ENCODE measurements at places on chromosomes 6 and 20.

DNA sequence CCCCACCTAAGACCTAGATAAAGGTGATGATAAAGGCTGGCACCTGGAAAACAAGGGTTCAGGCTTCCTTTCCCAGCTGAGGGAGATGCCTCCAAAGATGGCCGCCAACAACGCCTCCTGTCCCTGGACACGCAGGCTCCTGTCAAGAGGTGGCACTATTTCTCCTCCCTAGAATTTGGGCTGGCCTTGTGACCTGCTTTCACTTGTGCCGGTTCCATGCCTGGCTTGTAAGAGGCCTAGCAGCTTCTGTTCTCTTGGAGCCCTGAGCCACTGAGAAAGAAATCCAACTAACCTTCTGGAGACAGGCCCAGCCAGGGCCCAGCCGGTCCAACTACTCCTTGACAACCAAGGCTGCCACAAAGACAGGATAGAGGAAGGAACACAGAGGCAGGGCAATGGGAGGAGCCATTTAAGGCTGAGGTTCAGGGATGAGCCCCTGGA is 60.2 kb upstream of the RALY start:
- DNase-seq = no peak

DNA sequence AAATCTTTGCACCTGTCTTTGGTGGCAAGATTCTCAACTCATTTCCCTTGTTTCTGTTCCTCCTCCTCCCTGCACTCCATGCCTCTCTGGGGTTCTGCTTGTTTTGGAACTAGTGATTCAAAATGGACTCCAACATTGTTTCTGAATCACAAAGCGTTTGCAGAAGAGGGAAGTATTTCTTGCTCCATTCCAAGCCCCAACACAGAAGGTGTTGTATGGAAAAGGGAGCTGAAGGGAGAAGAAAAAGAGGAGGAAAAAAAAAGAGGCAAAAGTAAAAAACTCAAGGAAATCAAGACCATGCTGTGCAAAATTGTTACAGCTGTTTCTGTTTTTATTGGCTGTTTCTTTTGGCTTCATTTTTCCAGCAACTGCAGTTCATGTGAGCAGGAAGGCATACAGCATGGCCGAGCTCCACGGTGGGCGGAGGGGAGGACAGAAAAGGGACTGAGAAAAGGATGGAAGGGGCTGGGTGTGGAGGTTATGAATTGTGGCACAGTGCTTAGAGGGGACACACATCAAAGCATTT is 66.9 kb upstream of the PRL start:
- no peak for DNase-seq

GRCh38 chr6:11277275-11278206 is 45.1 kb upstream of the NEDD9 start:
- no peak for DNase-seq

- no peak for DNase-seq
Observed at GRCh38 chr20:34896086-34896621, 19.7 kb downstream of the ACSS2 start.

- no peak for DNase-seq
Observed at GRCh38 chr20:44253528-44253927, 6.4 kb downstream of the GDAP1L1 start.

DNA sequence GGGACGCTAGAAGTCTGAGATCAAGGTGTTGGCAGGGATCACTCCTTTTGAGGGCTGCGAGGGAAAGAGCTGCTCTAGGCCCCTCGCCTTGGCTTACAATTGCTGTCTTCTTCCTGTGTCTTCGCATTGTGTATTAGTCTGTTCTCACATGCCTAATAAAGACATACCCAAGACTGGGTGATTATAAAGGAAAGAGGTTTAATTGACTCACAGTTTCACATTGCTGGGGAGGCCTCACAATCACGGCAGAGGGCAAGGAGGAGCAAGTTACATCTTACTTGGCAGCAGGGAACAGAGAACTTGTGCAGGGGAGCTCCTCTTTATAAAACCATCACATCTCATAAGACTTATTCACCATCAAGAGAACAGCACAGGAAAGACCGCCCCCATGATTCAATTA is 102.5 kb upstream of the ASF1A start:
- no peak for DNase-seq

- no peak for DNase-seq
Observed at GRCh38 chr20:46268131-46268614, 40.1 kb downstream of the CDH22 start.

GRCh38 chr6:84333842-84334241 is 106.4 kb upstream of the CEP162 start:
- no peak for DNase-seq

DNA sequence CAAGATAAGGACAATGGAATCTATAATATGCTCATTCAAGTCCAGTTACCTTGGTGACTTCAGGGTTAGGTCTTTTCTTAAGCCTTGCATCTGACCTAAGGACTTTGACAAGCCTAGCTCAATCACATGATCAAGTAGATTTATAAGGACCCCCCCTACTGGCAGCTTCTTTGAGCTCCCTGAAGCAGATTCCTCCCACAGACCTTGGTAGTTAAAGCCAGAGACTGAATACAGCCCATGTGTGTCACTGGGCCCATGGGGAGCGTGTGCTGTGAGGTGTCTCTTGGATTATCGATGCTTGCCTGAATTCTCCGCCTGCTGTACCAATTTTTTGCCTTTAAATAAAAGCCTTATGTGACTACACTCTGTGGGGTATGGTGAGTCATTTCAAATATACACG is 372.7 kb upstream of the RGS17 start:
- DNase-seq = no peak

DNA sequence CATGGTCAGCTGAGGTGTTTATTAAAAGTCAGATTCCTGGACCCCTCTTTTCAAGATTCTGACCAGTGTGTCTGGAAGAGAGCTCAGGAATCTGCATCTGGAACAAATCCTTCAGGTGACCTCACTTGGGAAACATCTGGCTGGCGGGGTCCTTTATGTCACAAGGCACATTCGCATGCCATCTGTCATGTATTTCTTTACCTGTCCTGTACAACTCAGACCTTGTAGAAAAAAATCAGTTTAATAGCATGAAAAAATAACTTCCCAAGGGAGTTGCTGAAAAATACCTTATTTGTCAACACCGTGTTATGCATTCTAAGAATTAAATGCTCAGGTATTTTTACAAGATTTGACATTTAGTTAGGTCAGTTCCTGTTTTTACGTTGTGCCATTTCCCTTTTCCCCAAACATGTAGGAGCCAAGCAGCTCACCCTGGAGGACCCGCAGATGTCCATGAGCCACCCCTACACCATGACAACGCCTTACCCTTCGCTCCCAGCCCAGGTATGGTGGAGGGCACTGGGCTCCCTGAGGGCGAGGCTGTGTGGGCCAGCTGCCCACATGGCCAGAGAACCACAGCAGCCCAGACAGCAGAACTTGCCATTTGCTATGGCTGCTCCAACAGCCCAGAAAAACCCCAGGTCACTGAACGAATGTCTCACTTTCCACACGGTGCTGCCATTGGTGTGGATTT is 4.0 kb downstream of the IRF4 start:
- DNase-seq = no peak

- no peak for DNase-seq
Observed at GRCh38 chr6:5178806-5179205, 81.9 kb downstream of the LYRM4 start.

DNA sequence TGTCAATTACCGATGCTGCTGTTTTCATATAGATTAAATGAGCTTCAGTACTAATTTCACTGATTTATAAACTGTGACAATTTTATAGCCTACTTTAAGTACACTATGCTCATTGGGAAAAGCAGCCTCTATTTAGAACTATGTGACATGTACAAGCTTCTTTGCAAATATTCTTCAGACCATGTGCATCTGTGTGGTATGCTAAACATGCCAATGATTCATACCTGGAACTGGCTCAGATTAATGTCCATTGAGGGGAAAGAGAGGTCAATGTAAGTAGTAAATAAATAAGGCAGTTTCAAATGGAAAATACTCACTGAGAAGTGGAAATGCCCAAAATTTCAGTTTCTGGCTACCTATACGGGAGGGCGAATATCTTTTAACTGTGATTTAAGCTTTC is 777.7 kb downstream of the C6orf118 start:
- DNase-seq = no peak

DNA sequence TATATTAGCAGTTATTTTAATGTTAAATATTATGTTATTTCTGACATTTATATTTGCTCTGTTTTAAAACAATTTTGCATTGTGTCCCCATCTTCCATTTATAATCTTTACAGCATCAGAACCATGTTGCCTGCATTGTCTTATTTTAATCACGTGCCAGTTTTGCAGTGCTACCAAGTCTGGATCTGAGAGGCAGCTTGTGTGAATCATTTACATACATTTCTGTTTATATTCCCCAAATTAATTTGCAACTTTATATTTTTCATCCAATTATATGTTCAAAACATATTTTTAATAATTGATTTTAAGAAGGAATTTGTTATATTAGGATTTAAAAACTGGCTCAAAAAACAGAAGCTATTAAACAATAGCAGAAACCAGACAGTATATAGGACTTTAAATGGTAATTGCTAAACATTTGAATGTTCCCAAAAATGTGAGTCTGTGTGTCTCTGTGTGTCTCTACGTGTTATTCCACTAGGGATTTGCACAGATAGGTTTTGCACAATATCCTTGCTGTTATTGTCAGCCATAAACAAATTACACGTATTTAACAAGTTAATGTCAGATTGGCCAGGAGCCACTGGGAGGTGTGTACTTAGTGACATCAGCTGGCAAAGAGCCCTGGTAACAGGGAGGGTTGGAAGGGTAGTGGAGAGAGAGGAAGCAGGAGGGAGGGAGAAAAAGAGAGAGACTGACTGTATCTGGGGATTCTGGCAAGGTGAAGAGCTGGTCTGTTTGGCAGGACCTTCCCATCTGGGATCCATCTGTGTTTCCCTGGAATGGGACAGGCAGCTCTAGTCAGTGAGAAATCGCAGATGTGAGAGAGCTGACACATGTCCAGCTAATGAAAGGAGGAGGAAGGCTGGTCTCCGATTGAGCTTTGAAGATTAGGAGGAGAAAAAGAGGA is 72.1 kb downstream of the CBFA2T2 start:
- no peak for DNase-seq

DNA sequence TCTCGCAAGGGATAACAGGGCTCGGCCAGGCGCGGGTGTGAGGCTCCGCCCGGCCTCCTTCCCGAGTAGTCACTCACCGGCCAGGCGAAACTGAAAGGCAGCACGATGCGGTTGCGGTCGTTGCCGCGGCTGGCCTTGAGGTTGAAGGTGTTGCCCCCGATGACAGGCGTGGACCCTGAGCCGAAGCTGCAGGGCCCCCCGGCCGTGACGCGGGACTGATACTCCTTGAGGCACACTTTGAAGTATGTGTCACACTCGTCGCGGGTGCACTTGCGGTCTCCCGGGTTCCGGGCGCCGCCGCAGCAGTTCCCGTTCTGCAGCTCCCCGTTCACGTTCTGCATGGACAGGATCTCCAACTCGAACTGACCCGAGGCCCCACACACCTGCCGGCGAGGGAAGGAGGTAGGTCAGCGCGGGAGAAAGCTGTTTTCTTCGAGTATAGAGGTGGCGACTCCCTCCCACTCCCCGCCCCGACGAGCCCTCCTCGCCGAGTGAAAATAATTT is 1.1 kb downstream of the JAG1 start:
- no peak for DNase-seq

DNA sequence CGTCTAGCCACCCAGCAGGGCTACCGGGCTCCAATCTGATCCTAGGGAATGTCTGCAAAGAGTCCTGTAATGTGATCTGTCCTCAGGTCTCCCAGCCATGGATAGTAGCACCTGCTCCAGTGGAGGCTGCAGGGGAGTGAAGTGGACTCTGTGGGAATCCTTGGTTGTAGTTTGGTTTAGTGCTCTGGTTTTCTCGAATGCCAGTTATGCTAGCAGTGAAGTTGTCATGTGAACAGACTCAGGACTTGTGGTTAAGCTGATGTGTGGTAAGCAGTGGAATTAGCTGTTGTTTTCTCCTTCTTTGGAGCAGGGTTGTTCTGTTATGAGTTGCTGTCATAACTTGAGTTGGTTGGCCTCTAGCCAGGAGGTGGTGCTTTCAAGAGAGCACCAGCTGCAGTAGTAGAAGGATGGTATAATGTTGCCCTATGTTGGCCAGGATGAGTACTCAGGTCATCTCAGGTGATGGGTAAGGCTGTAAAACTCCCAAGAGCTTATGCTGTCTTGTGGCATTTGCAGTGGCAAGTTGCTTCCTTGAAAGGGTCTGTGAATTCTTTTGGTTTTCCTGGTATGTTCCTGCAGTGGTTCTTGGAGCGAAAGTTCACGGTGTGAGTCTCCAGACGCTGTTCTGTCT is 390.2 kb downstream of the UTRN start:
- no peak for DNase-seq

DNA sequence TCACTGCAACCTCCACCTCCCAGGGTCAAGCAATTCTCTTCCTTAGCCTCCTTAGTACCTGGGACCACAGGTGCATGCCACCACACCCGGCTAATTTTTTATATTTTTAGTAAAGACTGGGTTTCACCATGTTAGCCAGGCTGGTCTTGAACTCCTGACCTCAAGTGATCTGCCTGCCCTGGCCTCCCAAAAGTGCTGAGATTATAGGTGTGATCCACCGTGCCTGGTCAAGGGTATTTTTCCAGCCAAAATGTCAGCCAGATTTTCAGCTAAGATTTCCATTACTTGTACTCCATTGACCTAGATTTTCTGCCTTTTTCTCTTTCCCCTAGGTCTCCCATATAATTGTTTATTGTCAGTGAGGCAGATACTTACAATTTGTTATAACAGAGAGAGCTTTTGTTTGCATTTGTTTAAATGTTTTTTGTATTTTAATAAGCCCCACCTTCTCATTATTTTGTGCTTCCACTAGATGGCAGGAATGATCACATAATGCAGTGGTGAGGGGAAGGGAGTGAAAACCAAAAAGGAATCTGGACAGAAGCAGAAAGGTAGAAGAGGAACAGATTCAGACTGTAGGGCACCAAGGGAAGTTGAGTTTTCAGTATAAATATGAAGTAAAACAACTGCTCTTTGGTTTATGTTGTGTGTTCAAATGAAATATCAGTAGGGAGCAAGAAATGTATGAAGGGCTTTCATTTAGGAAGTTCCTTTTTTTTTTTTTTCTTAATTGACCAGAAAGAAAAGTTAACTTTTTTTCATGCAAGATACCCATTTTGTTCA is 29.7 kb downstream of the RPF2 start:
- DNase-seq = no peak

GRCh38 chr20:59771506-59772372 is 161.7 kb downstream of the SYCP2 start:
- DNase-seq = no peak

All from esophagus squamous epithelium (tissue), 5 donors.